ENCODE measurements at places on chromosomes 2 and 18.

DNA sequence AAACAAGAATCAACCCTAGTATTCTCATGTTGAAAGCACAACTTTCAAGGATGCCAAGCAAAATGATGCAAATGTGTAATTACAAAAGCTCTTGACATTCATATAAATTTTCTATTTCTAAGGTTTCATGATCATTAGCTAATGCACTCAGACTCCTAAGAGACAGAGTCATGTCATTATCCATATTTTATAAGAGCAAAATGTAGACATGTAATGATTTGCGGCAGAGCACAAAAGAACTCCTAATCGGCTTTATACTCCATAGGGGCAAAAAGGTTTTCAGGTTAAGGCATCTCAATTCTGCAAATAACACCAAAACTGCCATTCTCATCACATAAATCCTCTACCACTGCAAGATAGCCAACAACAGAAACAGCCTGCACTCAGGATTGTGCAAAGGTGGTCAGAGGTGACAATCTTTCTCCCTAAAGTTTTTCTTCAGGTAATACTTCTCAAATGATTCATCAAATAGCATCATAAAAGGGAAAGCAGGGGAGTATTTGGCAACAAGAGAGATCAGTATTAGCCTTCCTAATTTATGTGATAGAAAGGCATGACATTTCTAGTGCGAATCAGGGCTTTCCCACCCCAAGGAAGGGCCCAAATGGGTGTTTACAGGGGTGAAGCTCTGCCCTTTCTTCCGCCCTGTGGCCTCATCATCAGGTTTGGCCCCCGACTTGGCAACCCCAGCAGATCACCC, 64.7 kb downstream of the STK39 start:
- no peak for DNase-seq

DNA sequence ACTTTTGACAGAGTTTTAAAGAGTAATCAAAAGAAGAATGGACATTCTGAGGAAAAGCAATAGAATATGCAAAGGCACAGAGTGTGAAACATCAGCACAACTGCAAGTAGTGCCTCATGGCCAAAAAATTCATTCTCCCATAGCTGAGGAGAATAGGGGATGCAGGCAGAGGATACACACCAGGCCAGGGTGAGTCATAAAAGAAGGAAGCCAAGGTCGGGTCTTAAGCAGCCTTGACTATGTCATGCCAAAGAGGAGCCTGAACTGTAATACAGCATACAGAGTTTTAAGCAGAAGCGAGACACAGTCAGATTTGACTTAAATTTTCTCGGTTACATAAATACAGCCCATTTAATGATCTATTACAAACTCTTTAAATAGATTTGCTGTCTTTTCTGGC, 165.0 kb downstream of the LNPK start:
- DNase-seq, result no peak

- no peak for DNase-seq
These were observed 39.1 kb upstream of the ALPP start for GRCh38 chr2:232339121-232340081.

DNA sequence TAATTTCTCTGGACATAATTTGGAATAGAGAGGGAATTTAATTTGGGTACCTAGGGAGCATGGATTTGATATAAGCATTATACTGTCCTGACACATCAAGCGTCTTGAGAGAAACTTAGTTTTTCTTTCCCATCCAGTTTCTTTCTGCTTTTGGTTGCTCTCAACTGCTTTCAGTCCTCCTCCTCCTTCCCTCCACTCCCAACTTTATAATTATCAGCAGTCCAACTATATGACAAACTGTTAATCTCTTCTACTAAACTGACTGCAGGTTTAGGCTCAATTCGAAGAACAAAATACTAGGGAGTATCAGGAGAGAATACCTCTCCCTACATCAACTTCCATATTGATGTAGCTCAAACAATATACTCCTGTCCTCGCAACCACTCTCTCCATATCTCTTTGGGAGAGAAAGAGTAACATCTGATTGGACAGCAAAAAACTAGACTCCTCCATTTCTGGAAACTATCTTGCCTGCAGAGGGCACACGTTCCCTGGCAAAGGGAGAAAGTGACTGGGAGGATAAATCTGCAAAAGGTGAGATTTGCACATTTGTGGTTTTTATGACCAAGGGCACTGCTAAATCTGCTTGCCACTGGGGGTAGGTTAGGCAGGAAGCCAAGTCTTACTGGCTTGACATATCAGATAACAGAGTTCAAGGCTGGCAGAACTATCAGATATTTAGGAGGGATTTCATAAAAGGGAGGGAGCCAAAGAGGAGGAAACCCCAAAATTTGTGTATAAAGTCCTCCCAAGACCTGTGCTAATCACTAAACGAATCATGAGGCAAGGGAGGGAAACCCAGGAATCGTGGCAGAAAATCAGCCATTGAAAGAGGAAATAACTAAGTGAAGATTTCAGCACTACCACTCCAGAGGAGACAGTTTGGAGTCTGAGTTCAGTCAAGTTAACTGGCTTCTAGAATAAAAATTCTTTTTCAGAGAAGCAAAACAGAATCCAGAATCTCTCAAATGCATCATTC, 40.0 kb downstream of the ICA1L start:
- DNase-seq, result no peak

- no peak for DNase-seq
These were observed 102.1 kb downstream of the PXDN start for GRCh38 chr2:1642066-1642861.

- no peak for DNase-seq
These were observed 806.7 kb downstream of the NRXN1 start for GRCh38 chr2:50225021-50225928.

GRCh38 chr2:163155279-163155883, 316.8 kb upstream of the KCNH7 start:
- DNase-seq, result no peak

GRCh38 chr18:80074697-80075096, 34.4 kb upstream of the ADNP2 start:
- DNase-seq, result no peak

DNA sequence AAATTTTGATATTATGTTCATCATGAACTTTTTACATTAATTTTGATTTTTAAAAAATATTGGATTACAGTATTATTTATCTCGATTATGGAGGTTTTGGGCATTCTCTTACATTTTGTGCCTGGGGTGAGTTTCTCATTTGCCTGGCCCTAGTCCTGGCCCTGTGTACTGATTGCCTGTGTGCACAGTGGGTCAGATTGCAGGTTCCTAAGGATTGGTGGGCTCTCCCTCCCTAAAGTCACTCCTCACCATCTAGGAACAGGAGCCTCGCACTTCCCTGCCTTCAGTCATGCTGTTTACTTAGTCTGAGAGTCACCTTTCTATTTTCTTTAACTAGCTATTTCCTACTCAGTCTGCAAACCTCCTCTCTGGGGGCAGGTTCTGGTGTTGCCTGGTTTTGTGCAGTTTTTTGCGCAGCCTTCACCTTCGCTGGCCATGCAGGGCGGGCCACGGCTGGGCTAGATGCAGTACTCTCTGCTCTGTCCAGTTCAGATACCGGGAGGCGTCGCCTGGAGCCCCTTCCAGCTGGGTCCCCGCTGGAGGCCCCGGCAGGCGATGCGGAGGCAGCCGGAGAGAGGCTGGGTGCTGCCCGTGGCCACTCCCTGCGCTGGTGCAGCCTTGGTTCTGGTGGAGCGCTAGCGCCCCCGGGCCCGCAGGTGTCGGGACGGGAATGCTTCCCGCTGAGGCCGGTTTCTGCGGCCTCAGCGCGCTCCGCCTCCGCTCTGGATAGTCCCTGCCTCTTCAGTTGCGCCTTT, 23.3 kb upstream of the MC5R start:
- peak; percentile 78 for DNase-seq

- no peak for DNase-seq
These were observed 653.0 kb downstream of the CNTNAP5 start for GRCh38 chr2:124678043-124678442.

- no peak for DNase-seq
These were observed 8.2 kb upstream of the DAPL1 start for GRCh38 chr2:158786897-158787296.

DNA sequence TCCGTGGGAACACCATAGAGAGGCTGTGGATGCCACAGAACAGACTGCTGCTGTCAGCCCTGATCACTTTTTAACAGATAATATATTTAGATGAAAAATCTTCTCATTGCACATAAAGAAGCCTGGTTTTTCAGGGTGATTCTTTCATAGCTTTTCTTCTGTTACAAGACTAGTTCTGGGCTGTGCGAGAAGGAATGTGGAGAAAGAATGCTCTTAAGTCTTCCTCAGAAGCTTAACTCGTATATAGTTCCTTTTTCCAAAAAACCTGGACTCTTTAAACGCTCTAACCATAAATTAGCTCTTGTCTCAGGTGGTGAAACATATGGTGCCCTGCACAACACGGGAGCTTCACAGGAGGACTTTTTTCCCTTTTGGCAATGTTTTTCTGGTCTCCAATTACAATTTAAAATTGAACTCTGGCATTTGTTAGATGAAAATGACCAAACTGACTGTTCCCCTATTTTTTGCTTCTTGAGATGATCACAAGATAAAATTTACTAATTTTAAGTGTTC, 125.9 kb upstream of the SMAD7 start:
- DNase-seq, result no peak

DNA sequence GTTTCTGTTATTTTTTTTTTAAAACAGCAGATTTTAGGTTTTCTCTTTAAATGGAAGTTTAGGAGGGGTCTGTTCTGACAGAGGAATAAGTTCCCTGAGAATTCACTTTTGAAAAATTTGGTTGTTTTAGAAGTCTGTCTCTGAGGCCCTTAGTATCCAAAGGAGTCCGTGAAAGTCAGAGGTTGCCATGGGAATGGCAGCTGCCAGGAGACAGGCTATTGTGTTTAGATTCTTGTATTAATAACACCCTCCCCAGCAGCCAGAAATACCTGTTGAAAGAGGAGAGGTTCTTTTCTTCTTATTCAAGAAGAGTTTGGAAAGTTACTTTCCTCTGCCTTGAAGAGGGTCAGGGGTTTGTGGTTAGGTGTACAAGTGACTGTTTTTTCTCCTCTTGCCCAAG, 29.5 kb downstream of the TNP1 start:
- DNase-seq, result no peak

DNA sequence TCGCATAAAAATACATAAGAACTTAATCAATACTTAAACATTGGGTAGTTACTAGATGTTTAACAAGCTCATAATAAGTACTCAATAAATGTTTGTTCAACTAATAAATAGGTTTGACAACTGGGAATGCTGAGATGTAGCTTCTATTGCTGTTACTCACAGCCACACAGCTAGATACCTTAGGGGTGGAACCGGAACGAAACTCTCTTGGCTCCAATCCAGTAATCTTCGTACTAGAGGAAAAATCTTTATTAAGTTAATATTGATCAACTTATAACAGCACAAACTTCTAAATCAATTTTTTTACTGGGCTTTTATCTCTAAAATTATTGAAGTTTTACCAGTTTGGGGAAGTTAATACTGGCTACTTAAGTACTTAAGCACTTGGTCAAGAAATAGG, 247.8 kb downstream of the PAX3 start:
- DNase-seq, result no peak

DNA sequence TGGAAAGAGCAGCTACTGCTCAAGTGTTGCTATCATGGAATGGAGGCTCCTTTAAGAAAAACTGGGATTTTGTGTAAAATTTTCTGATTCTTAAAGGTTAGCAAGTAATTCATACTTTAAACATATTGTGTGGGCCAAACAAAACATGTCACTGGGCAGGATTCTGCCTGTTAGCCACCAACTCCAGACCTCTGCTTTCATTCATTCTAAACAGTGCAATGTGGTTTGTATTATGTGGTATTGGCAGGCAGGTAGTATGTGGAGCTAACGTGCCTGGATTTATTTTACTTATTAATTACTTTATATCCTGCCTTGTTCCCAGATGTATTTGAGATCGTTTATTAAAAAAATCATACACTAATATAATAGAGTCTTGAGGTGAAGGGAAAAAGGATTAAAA, 1521.3 kb upstream of the ACVR2A start:
- DNase-seq, result no peak

- DNase-seq, result no peak
These were observed 85.9 kb upstream of the KLF7 start for GRCh38 chr2:207251573-207252192.

- no peak for DNase-seq
These were observed 400.5 kb downstream of the TMX3 start for GRCh38 chr18:68314403-68314802.

- no peak for DNase-seq
These were observed 24.7 kb downstream of the MYCN start for GRCh38 chr2:15964936-15965563.
